ENCODE measurements at places on chromosomes 12 and 14. TPM values are rescaled to one million over a fixed set of nuclear protein-coding genes. Genes with fewer than 3 reads are reported as not detected.

ZNF891 gene
- 4.0 TPM for polyA plus RNA-seq

RESF1 gene
- polyA plus RNA-seq = 27.2 TPM

RTN1 gene
- 1.9 TPM for polyA plus RNA-seq

DIO2 gene
- 2.3 TPM for polyA plus RNA-seq

AQP2 gene
- not detected for polyA plus RNA-seq

CPM gene
- 4.3 TPM for polyA plus RNA-seq

AICDA gene
- polyA plus RNA-seq = 0.17 TPM

SERPINA5 gene
- polyA plus RNA-seq = 0.35 TPM

GNB3 gene
- 19.1 TPM for polyA plus RNA-seq

GPR137C gene
- 4.7 TPM for polyA plus RNA-seq

SDR9C7 gene
- 0.37 TPM for polyA plus RNA-seq

MUCL1 gene
- not detected for polyA plus RNA-seq

DNAAF2 gene
- polyA plus RNA-seq = 7.1 TPM

CIT gene
- 11.8 TPM for polyA plus RNA-seq

METTL25 gene
- 7.5 TPM for polyA plus RNA-seq

DDX54 gene
- polyA plus RNA-seq = 52.6 TPM

Measured in muscle of arm (tissue), 14 donors.